ENCODE measurements at places on chromosomes 3 and 15. TPM values are rescaled to one million over a fixed set of nuclear protein-coding genes. Genes with fewer than 3 reads are reported as not detected.
A peak's percentile ranks its signal among the peaks of the same experiment; 100 is the strongest.

Gene TRH
- total RNA-seq = not detected

Gene HCLS1
- 259 TPM for total RNA-seq

Gene SKOR1
- 0.31 TPM for total RNA-seq

Gene POPDC2
- 7.2 TPM for total RNA-seq

Gene CPLX3
- 0.14 TPM for total RNA-seq

Gene EDEM1
- 272 TPM for total RNA-seq

Gene FSD2
- not detected for total RNA-seq

Gene ZNF501
- 6.2 TPM for total RNA-seq

Gene MINAR1
- total RNA-seq = 0.37 TPM

Gene MYZAP
- total RNA-seq = 0.24 TPM

Gene IMPG2
- 0.86 TPM for total RNA-seq

Gene KCTD6
- total RNA-seq = 7.3 TPM

Gene CCR3
- total RNA-seq = not detected

Gene PLSCR5
- not detected for total RNA-seq

DNA sequence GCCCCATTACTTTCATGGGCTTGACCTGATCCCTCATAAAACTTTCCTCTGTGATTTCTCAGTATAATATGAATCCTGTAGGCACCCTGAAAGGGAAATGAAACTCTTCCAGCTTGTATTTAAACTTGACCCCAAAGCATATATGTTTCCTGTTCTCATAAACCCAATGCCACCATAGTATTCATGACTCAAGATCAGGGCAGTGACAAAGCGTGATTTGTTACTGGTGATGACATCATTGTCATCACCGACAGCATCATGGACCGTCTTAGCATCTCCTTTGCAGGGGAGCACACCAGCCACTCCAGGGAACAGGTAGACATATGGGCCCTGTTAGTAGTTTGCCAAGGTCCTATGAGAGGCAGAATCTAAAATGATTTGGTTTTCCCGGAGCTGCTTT is 741.2 kb downstream of the NR2F2 start:
- no peak for DNase-seq

GRCh38 chr15:79209690-79210089 is 72.8 kb upstream of the ANKRD34C start:
- DNase-seq = no peak

- no peak for DNase-seq
Observed at GRCh38 chr3:12825156-12825555, 16.2 kb downstream of the RPL32 start.

GRCh38 chr3:16474920-16475319 is 38.6 kb downstream of the RFTN1 start:
- no peak for DNase-seq

GRCh38 chr3:40827942-40828688 is 303.4 kb downstream of the ZNF621 start:
- no peak for DNase-seq

DNA sequence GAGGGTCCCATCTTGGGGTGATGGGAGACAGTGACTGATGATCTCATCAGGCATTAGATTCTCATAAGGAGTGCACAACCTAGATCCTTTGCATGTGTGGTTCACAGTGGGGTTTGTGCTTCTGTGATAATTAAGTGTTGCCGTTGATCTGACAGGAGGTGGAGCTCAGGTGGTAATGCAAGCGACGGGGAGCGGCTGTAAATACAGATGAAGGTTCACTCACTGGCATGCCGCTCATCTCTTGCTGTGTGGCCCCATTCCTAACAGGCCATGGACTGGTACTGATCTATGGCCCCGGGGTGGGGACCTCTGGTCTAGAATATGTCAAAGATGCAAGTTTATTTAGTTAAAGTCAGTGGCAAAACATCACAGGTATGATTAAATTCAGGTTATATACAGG is 8.7 kb downstream of the MEF2A start:
- DNase-seq = no peak

DNA sequence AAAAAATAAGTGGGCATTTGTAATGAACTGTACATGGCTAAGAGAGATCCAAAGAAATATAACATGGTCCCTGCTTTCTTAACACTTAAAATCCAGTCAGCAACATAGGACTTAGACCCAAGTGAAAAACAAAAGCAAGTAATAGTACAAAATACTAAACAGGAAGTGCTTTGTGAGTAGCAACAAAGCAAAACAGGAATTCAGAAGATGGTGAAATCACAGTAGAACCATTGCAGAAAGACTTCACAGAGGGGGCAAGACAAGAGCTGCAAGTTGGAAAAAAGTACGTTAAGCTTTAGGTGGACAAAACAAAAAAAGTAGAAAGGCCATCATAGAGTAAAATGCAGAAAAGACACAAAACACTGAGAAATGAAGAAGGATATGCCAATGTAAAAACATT is 116.0 kb downstream of the TBC1D5 start:
- DNase-seq = no peak

GRCh38 chr15:38369936-38370478 is 83.9 kb upstream of the FAM98B start:
- DNase-seq = no peak

GRCh38 chr3:194364314-194364651 is 5.3 kb downstream of the LRRC15 start:
- DNase-seq = no peak

GRCh38 chr3:127787071-127787490 is 35.2 kb downstream of the MGLL start:
- no peak for DNase-seq

DNA sequence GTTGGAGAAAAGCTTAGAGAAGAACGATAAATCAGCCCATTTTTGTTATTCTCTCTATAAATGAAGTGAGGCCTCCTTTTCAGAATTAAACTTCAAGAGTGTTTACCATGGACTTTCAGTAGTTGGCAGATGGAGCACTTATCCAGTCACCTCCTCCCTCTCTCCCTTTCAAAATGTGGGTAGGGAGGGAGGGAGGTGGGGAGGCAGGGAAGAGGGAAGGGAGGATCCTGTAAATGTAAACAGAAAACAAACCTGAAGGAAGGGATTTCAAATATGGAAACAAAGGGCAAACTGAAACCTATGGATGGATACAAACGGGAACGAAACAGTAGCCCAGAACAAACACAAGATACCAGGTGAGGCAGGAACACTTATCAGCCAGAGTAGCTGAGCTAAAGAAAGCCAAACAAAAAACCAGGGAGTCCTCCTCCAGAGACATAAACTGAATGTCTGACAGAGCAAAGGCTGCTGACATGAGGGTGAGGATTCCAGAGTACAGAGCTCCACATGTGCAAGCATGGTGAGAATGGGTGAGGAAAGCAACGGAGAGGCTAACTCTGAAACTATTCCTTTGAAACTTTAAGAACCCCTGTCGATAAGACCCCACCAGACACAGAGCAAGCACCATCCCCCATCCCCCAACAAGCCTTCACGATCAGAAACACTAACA is 41.0 kb upstream of the GP5 start:
- no peak for DNase-seq

GRCh38 chr3:123781571-123782275 is 102.4 kb downstream of the MYLK start:
- no peak for DNase-seq

DNA sequence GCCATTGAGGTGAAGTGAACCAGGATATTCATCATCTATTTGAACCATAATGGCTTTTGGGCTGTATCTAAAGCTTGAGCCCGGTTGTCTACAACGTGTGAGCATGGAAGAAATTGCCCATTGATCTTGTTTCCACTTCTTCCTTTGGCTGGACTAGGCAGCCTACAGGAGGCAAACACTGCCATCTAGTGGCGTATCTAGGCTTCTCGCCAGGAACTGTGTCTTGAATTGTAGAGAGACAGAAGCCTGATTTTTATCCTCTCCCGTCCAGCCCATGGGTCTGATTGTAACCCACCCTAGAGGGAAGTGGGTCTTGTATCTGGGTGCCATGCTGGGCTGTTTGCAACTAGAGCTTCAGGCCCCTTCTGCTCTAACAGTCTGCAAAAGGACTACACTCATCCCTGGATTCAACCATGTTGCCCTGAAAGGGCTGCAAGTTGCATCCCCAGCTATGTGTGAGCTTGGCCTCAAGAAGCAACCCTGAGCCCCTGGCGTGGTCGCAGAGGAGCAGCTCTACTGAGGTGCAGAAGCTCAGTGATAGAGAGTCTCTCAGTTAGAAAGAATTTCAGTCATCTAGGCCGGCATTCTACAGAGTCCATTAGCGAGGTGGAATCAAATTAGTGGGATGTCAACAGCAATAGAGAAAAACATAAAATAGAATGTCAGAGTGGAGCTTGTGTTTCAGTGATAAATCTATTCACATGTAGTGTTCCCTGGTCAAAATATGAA is 170.2 kb upstream of the UMPS start:
- DNase-seq = peak; percentile 64

DNA sequence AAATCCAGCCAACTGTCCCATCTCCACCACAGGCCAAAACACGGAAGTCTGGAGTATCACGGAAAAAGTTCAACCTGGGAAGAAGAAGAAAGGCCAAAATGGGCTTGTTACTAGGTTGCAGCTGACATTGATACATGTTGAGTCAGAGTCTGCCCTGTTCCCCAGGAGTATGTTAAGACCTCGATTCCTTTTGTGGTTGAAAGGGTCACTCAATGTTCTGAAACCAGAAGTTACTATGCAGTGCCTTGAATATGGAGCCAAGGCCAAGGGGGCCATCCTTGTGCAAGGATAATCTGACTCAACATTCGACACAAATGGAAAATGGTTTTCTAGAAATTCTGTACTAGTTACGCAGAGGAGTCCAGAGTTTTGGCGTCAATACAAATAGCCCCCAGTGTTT is 104.2 kb downstream of the DGKG start:
- DNase-seq = no peak

DNA sequence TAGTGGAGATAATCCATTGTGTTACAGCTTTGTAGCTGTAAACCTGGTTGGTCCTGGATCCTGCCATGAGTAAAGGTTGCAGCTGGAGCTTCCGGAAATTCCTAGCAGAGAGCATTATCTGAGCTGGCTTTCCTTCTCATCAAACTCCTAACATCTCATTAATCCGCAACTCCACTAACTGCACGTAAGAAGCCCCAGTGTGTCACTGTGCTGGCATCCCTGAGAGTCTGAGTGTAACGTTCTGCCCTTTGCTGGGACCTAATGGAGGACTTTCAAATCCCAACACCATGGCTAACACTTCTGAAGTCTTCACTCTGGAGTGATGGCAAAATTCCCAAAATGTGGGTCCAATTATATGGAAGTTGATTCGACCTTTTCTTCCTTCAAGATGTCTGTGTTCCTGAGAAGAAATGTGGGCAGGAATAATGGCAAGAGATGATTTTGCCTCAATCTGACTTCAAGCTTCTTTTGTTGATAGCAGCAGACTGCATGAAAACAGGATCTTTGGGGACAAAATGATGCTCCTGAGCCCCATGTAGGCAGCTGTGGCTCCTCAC is 9.6 kb upstream of the TRPM1 start:
- DNase-seq = no peak

DNA sequence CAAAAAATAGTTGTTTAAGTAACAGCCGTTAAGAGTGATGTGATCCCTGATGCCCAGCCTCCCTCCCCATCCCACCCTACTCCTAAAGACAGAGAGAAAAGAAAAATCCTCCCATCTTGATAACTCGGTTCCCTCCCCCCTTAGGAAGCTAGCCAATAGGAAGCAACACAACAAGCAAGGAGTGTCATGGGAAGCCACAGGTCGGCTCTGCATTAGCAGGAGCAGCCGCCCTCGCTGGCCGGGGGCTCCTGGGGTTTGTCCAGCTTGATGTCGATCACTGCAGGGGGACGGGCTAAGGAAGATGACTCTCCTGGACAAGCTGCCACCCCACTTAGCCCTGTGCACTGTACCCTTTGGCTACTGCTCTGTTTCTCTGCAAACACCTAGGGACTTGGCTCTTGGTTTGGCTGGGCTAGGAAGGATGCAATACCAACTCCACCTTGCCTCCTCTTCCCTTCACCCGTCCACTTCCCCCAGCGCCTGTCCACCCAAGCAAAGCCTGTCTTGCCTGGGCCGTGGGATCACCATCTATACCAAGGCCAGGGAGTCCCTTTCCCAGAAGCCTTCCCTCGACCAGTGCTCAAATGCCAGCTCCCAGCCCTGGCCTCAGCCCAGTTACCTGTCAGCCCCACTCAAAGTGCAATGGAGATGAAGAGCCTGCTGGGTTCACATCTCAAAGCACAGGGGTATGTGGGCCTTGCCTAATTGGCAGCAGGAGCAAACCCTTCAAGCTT is 23.1 kb downstream of the SRPRB start:
- DNase-seq = no peak

- DNase-seq = no peak
Observed at GRCh38 chr15:63065262-63066221, 23.0 kb downstream of the TPM1 start.

GRCh38 chr3:65352951-65353350 is 665.2 kb upstream of the ADAMTS9 start:
- no peak for DNase-seq

DNA sequence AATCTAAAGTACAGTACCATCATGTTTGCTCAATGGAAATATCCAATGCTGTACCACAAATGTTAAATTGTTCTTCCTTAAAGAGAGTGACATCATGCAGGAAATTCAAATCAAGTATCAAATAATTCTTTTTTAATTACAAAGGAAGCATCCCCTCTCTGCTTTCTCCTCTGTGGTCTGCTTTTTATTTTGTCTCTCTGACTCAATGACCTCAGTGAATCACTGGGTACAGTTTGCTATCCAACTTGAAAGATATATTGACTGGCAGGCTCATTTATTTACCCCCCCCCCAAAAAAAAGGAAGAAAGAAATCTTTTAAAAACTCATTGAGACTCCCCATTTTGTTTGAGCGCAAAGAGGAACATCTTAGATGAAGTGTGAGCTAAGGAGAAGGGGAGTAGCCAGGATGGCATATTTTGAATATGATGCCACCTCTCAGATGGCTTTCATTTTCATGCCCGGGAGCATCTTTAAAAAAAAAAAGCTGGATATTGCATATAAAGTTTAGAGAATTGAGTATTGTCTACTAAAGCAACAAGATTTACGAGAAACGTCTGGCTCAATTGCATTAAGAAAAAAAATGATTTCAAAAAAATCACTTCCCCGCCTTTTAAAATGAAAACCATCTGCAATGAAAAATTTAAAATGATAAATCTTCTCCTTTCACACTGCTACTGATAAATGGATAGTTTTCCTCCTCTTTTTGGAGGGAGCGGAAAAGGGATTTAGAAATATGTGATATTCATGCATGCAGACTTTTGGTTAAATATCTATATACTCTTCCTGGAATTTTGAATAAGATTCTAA is 307.1 kb upstream of the DPH6 start:
- DNase-seq = no peak

DNA sequence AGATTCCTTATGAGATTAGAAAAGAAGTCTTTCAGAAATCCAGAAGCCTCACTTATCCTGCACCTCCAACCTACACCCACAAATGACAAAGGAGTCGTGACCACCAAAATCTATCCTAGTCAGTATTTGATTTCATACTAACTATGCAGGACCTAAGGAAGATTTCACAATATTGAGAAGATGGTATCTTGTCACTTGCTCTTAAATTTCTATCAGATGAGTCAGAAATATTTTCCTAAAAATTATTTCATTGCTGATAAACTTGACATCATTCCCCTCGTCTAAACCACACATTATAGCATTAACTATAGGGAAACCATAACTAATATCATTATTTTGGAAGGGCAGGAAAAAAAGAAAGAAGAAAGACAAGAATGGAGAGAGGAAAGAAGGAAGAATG is 138.0 kb upstream of the THBS1 start:
- no peak for DNase-seq

Data from activated T-cell treated with anti-CD3 and anti-CD28 coated beads, Interleukin-2, amount 50 U/mL, for 72 hours (primary cell).